ENCODE measurements at places on chromosomes 1 and 21.

GRCh38 chr1:245007852-245008251, 143.5 kb upstream of the HNRNPU start:
- DNase-seq, result no peak

- no peak for DNase-seq
Measured at GRCh38 chr1:86998727-86999126, 84.3 kb downstream of the HS2ST1 start.

- DNase-seq, result no peak
Measured at GRCh38 chr1:29933067-29933466, 696.7 kb downstream of the PTPRU start.

- no peak for DNase-seq
Measured at GRCh38 chr1:151840421-151840820, 801 bp upstream of the C2CD4D start.

DNA sequence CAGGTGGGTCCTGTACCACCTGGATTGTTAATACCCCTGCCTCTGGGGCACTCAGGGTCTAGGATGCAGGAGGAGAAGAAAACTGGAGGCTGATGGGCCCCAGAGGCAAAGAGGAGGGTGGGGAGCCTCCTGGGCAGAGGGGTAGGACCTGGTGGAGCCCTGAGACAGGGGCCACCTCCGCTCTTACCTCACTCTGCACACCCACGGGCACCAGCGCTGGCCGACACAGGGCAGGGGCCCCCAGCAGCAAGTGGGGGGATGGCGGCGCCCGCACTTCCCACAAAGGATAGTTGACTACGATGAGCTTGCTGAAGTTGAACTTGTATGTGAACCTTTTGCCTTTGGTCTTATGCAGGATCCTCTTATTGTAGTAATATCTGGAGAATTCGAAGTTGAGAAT, 1.1 kb downstream of the ETV3L start:
- DNase-seq, result no peak

GRCh38 chr1:156659988-156660751, 17.0 kb downstream of the NES start:
- peak; percentile 98 for DNase-seq

- DNase-seq, result no peak
Measured at GRCh38 chr1:218025454-218025853, 259.6 kb upstream of the RRP15 start.

DNA sequence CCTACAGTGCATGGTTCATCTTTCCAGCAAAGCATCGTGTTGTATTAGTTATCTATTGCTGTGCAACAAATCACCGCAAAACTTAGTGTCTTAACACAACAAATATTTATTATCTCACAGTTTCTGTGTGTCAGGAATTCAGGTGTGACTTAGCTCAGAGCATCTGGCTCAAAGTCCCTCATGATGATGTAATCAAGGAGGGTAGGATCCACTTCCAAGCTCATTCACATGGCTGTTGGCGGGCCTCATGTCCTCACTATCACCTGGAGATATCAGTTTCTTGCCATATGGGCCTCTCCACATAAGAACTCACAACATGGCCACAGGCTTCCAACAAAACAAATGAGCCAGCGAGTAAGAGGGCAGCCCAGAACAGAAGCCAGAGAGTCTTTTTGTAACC, 135.6 kb upstream of the GJB5 start:
- DNase-seq, result no peak

Measured in GM13977 (cell line).